ENCODE measurements at places on chromosomes 6 and 20. TPM values are rescaled to one million over a fixed set of nuclear protein-coding genes. Genes with fewer than 3 reads are reported as not detected.

Gene TRIM26
- total RNA-seq = 50.5 TPM

Gene SIM1
- not detected for total RNA-seq

Gene ZC2HC1B
- total RNA-seq = not detected

Gene BACH2
- 0.31 TPM for total RNA-seq

Gene SLC13A3
- total RNA-seq = not detected

Gene ABHD16B
- total RNA-seq = not detected

Gene TMEM63B
- total RNA-seq = 28.6 TPM

Gene SIRPB1
- total RNA-seq = 0.31 TPM

Gene C6orf15
- not detected for total RNA-seq

Gene EPPIN
- not detected for total RNA-seq

Gene DEFB127
- total RNA-seq = not detected

Gene TPX2
- total RNA-seq = 111 TPM

Gene FOXF2
- total RNA-seq = 21.5 TPM

Gene CTAGE9
- total RNA-seq = not detected

Gene CUTA
- total RNA-seq = 183 TPM

Gene ERVFRD-1
- not detected for total RNA-seq

Gene RCAN2
- 1.0 TPM for total RNA-seq

Gene OPRM1
- total RNA-seq = not detected

Gene HAO1
- not detected for total RNA-seq

Gene CAGE1
- total RNA-seq = not detected

Gene RUNX2
- total RNA-seq = 37.7 TPM

Gene F13A1
- not detected for total RNA-seq

Gene ZSCAN31
- 182 TPM for total RNA-seq

Gene CNR1
- total RNA-seq = 0.87 TPM

Gene CLIC5
- not detected for total RNA-seq

Gene FNDC1
- 0.04 TPM for total RNA-seq

Gene MUC22
- not detected for total RNA-seq

Gene PGC
- total RNA-seq = not detected

All from H4 (cell line).